Adrenal gland (tissue), 19 donors: ENCODE measurements at places on chromosomes 11 and 22. TPM values are rescaled to one million over a fixed set of nuclear protein-coding genes. Genes with fewer than 3 reads are reported as not detected.
A peak's percentile ranks its signal among the peaks of the same experiment; 100 is the strongest.

The OR51B5 gene
- total RNA-seq, result 0.32 TPM

The RCE1 gene
- 24.8 TPM for total RNA-seq

DNA sequence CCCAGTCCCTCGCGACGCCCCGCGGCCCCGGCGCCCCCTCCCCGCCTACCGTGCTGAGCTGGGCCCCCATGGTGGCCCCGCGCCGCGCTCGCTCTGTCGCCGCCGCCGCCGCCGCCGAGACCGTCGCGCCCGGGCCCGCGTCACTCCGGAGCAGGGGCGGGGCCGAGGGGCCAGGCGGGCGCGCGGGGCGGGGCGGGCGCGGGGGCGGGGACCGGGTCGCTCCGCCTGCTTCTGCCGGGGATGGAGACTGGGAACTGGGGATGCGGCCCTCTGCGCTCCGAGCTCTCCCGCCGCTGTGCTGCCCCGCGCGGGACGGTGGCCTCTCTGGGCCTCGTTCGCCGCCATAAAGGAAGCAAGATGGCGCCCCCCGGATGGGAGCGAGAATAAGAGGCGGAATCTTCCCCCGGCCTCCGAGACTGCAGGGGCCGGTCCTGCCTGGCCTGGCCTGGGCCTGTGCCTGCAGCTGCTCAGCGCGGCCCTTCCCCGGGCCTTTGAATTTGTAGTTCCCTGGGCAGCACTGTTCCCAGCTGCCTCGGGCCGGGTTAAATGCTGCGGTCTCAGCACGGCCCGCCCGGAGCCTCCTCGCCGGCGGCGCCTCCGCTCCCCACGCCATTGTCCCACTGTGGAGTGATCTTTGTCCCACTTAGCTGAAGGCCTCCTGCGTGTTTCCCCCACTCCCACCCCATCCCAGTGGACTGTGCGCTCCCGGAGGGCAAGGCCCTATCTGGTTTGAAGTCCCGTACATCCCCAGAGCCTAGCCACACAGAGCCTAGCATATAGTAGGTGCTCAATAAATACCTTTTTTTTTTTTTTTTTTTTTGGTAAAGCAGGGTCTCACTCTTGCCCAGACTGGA, at the start of gene CYB5R3:
Gene CYB5R3, minus strand, starts transcription at position 147 of the 854 bp plus-strand sequence. Its CDS starts 77 bp downstream, at position 70.
- H3K27ac ChIP-seq, result peak within 1 kb of the TSS; percentile 99
- H3K4me1 ChIP-seq, result peaks cover 34% of the 10 kb centered on the region
- H3K4me3 ChIP-seq, result peak within 1 kb of the TSS; percentile 67
- DNase-seq, result peak; percentile 86

GRCh38 chr22:48947636-48948035, 880.0 kb downstream of the BRD1 start:
- peak; percentile 2 for DNase-seq
- no peak overlapping the region for H3K4me3 ChIP-seq
- H3K4me1 ChIP-seq, result no peaks in the 10 kb centered on the region
- no peaks in the 10 kb centered on the region for H3K27me3 ChIP-seq
- no peak overlapping the region for H3K27ac ChIP-seq
